Foreskin keratinocyte (primary cell): ENCODE measurements at places on chromosomes 16 and 17. TPM values are rescaled to one million over a fixed set of nuclear protein-coding genes. Genes with fewer than 3 reads are reported as not detected.

The KCNH4 gene
- not detected in 2 replicates for polyA plus RNA-seq

The LHX1 gene
- 0.02 TPM in 1 of 2 replicates, not detected in the other for polyA plus RNA-seq

DNA sequence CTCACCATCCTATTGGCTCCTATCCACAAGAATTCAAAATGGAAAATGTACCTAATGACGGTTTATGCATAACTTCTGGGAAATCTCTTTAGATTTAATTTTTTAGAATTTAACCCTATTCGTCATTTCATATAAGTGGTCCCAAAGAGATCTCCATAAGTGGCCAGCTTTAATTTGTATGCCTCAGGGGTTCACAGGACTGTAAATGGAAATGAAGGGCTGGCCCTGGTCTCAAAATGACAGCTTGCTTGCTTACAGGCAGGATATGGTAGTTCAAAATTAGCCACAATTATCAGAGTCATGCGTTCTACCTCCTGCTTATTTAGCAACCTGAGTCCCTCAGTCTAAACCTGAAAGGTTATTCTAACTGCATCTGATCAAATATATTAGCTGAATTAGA lies 6.6 kb upstream of the NACA2 start:
- DNase-seq, result no peak

The TMEM204 gene
- polyA plus RNA-seq, result 4.8 and 12.2 TPM in 2 replicates

DNA sequence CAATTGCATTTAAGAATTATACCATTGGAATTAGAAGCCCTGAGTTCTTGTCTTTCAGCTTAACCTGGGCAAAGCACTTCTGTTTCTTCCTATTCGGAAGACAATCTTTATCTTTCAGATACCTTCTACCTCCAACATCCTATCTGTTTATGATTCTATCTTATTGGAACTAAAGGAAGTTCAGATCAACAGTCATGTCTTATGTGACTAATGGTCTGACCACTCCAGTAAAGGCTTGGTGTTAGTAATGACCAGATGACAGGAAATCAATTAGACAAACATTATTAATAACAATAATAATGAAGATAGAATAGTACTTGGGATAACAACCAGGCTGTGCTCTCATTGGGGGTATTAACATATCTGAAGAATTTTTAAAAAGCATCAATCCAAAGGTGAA lies 11.3 kb downstream of the HS3ST3A1 start:
- DNase-seq, result no peak

The CACNA1H gene
- polyA plus RNA-seq, result not detected in 2 replicates

DNA sequence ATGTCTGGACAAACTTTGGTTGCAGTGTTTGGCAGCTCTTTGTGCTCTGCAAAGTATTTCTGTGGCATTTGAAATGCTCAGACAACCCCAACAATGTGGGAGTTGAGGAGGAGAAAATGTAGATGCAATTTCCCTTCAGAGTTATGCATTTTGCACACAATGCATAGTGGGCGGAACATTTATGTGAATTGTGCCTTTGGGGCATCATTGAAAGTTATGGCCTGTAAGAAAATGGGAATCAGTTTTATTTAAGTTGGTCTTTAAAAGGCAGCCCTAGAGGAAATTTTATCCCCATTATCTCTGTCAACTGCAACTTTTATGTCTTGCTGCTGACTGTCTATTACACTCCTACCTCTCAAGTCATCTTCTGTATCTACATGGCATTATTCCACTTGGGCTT lies 176.2 kb downstream of the MAP2K6 start:
- DNase-seq, result no peak

The SLC12A3 gene
- 0.03 TPM in 1 of 2 replicates, not detected in the other for polyA plus RNA-seq

DNA sequence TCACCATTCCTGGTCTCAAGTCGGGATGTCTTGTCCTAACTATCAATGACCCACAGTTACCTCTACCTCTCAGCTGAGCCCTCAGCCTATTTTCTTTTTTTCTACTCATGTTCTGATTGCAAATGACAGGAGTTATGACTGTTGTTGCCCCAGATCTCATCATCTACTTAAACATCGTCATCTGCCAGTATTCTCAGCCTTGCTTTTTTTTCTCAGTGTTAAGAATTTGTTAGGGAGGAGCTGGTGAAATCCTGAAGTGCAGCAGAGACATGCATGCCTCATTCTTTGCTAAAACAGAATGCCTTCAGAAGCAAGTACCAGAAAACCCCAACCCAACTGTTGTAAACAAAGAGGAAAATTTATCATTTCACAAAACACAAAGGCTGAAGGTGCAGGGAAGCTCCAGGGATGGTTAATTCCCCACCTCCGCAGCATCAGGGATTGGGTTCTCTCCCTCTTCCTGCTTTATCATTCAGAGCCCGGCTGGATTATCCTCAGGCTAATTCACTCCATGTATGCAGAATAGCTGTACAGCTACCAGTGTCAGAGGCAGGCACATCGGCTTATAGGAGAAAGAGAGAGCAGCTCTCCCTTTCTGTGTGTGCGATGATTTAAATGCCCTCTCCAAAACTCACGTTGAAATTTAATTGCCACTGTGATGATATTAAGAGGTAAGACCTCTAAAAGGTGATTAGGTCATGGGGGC lies 540.8 kb upstream of the HSBP1 start:
- DNase-seq, result no peak

DNA sequence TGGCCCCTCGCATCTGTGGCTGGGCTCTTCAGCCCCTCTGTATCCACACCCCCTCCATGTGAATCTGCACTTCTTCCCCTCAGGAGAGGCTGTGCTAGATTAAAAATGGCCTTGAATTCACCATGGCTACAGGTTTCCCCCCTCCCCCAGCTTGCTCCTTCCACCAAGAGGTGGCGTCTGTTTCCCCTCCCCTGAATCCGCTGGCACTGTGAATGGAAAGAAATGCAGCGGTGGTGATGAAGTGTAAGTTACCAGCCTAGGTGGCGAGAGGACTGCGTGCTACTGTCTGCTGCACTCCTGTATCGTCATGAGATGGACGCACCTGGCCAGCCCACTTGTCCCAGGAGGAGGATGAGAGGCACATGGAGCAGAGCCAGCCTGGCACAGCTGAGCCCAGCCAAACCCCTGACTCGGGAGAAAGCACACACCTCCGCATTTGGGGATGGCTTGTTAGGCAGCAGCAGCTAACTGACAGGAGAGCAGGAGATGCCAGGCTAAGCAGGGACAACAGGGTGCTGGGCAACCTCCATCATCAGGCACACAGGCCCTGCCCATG lies 26.2 kb downstream of the TNFRSF13B start:
- no peak for DNase-seq

DNA sequence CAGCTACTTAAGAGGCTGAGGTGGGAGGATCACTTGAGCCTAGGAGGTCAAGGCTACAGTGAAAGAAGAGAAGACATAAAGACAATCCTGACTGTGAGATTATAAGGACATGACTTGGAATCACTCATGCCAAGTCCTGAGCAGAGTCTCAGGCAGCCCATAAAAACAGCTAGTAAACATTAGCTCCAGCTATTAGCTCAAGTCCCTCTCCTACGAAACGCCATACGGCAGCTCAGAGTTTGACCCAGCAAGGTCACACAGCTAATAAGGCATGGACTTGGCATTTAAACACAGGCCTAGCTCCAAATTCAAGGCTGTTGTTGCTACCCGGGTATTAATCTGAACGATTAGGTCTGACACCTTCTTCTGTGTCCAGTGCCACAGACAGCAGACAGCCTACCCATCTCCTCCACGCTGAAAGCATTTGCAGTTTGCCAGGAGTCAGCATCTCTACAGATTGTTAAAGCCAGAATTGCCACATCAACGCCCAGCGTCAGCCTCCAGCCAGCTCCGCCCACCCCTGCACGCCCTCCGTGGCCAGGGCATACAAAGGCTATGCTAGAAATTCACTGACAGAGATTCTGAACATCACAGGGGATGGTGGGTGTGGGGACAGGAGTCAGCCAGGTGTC lies 9.9 kb upstream of the TMEM114 start:
- no peak for DNase-seq

GRCh38 chr16:88290850-88291830 lies 91.6 kb upstream of the ZNF469 start:
- DNase-seq, result no peak

DNA sequence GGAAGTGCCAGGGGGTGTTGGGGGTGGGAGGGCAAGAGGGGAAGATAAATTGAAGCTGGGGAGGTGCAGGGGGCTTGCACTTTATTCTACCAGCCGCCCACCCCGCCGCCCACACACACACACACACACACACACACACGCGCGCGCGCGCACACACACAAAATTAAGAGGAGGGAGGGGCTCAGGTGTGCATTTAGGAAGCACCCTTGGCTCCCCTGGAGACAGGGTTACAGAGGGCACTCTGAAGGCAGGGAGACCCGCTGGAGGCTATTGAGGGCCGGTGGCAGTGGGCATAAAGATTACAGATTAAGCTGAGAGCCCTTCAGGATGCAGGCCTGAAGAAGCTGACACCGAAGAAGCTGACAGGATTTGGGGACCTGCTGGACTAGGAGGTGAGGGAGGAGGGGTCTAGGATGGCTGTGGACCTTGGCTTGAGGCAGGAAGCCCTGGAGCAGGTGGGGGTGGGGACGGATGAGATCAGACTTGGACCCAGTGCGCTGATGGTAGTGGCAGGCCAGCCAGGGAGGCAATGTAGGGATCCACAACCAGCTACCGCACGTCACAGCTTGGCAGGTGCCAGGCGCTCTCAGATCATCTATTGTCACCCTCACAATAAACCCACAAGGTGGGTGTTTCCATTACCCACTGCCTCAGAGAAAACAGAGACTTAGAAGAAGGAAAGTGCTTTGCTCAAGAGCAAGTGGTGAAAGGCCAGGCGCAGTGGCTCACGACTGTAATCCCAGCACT lies 772 bp upstream of the SAMD14 start:
- no peak for DNase-seq

DNA sequence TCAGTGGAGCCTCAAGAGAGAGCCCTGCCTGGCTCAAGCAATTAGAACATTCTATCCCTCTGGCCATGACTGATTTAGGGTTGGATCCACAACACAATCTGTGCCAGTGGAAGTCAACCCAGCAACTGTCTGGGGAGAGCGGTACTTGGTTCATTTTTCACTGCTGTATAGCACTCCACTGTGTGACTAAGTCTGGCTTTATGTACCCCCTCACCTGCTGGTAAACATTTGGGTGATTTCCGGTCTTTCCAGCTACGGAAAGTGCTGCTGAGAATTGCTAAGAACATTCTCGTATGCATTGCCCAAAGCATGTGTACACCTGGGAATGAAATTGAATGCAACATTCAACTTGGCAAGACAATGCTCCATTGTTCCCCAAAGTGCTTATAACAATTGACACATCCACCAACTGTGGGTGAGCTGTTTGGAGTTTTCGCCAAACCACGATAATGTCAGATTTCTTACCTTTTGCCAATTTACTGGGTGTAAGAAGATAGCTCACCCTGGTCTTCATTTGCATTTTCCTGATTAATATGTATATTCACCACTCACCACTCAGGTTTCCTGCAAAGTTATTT lies 63.5 kb upstream of the MED9 start:
- peak; percentile 79 for DNase-seq

DNA sequence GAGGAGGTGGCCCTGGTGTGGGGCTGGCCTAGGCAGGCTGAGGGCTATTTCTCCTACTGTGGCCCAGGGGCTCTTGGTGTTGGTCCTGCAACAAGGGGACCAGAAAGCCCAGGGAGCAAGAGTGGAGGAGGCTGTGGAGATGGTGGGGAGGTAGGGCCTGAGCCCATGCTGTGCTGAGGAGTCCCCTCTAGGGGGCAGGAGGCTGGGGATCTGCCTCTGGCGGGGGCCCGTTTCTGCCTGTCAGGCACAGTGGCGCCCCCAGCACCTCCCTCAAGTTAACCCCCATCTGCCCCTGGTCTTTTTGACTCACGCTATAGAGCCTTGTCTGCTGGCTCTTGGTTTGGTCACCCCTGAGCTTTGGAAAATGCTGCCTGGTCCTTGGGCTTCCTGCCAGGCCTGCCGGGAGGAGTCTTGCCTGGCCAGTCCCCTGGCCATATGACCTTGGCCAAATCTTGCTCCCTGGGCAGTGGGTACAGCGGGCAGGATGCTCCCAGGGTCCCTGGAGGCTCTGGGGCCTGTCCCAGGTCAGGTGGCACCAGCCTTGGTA lies 5.9 kb downstream of the BAIAP2 start:
- DNase-seq, result no peak

DNA sequence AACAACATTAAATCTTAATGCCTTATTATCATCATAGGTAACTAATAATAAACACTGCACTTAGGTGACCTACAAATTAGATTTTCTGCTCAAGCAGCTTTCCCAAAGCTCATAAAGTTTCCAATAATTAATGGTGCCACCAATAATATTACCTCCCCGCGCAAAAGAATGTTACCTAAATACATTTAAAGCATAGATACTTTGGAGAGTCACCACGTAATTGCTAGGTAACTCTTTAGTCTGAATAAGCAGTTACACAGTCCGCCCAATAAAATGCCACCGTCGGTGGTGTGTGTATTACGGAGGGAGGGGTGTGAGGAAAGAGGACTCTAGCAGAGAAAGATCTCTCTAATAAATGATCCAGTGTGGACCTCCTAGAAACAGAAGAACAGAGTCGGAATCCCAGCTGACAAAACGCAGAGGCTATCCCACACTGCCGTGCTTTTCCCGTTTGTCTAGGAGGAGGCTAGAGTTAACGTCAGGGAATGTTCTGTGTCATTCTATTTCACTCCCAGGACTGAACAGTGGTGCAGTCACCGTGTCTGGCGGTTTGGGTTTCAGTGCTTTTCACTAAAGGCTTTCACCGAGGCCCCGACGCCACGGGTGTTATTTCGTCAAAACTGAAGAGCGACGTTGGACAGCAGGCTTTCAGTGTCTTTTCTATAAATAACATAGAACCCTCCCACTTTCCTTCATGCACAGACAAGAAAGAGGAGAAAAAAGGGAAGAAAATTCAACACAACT lies 630 bp downstream of the RNFT1 start:
- peak; percentile 52 for DNase-seq

The NTN3 gene
- not detected in 2 replicates for polyA plus RNA-seq

GRCh38 chr16:29876217-29876593 lies 13.2 kb upstream of the CDIPT start:
- DNase-seq, result no peak

The MARF1 gene
- 6.8 TPM in 2 replicates for polyA plus RNA-seq

The DPEP3 gene
- not detected in 2 replicates for polyA plus RNA-seq
